ENCODE measurements at places on chromosomes 1 and 21.
A peak's percentile ranks its signal among the peaks of the same experiment; 100 is the strongest.

- no peak for DNase-seq
These were observed 63.9 kb downstream of the CAPN2 start for GRCh38 chr1:223776075-223776814.

DNA sequence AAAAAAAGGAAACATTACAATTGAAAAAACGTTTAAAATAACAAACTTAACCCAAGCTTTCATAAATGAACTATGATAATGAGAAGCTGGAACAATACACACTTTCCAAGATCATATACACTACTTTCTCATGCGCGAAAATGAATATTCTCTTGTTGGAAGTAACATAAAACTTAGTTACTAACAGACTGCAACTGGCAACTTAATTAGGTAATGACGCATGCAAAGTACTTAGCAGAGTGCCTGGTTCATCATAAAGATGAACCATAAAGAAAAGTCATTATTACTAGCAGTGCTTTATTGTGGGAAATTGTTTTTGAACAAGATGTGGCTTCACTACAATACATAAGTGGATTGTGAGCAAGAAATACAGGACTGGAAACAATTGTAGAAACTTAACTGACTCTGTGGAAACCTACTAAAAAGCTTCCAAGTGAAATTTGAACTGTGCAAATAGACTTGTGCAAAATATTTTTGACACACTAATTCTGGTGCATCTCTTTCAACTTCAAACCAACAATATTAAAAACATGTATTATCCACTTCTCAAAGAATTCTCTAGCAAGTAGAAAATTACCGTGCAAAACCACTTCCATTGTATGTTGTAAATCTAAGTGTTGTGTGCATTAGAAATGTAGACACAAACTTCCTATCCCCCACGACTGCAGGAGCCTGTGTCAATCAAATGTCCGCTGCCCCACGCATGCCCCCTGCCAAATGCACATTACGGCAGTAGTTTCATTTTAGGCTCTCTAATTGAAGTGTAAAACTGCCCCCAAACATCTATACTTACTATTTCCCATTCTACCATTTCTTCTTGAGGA is 2.0 kb downstream of the ARHGAP29 start:
- DNase-seq: no peak

DNA sequence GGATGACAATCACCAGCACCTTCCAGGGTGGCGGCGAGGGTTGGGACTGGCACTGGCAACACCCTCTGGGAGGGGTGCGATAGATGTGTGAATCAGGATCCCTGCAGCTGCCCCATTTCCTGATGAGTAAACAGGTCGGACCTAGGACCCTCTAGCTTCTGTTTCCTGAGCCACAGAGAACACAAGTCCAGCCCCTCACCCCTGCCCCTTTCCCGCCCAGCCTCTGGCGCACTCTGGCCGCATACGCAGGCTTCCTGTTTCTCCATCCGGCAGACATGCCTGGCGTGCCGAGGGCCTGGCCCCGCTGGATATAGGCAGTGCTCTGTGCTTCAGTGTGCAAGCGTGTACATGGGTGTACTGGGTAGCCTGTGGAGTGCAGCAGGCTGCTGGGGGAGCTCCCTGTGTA is 4.6 kb downstream of the PEAR1 start:
- DNase-seq: no peak

DNA sequence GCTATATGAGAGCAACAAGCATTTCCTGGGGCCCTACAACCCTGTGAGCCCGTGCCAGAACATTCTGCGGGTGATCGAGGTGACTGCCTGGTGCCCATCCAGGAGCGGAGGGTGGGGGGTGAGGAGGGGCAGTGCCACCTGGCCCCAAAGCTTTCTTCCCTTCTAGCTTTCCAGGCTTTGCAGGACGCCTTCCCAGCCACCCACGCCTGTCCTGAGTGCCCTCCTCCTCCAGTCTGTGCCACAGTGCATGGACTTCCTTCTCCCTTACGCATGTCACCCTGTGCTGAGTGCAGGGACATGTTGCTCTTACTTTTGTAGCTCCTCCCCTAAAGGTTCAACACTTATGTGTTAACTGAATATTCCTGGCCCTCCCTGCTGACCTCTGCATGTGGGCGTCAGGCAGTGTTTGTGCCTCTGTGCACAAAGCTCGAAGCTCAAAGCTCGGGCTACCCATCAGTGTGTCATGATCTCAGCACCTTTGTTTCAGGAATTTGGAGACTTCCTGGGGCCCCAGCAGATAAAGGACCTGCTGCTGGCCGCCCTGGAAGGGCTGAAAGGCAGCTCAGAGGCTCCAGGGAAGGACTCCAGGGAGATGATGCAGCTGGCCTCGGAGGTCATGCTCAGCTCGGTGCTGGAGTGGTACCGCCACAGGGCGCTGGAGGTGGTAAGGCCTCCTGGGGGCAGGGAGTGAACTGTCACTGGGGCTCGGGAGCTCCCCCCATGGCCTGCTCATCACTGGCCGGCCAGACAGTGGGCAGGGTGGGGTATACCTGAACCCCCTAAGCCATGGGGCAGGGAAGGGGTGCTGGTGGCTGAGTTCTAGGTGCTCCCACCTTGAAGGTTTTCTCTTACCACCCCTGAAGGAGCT is 36.7 kb upstream of the TTC4 start:
- no peak for DNase-seq

DNA sequence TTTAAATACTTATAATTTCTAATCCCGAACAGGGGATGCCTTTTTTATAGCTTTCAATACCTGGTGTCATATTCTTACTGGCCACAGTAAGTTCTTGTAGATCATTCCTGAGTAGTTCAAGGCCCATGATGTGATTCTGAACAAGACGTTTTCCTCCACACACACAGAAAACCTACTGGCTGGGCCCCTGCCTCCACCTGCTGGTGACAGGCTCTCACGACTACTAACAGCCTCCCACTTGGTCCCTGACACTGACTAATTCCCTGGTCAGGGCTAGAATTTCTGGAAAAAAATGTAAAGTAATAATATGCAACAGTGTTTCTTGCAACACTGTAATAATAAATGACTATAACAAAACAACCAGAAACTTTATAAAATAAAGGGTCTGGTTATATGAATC is 50.4 kb upstream of the RIPK4 start:
- peak; percentile 14 for DNase-seq

GRCh38 chr1:3978990-3979325 is 78.9 kb upstream of the C1orf174 start:
- no peak for DNase-seq
